ENCODE measurements at places on chromosomes 3 and 15.

- DNase-seq = no peak
Measured at GRCh38 chr3:139482206-139482605, 5.9 kb upstream of the RBP2 start.

GRCh38 chr3:61665987-61666386 lies 104.6 kb downstream of the PTPRG start:
- DNase-seq = no peak

DNA sequence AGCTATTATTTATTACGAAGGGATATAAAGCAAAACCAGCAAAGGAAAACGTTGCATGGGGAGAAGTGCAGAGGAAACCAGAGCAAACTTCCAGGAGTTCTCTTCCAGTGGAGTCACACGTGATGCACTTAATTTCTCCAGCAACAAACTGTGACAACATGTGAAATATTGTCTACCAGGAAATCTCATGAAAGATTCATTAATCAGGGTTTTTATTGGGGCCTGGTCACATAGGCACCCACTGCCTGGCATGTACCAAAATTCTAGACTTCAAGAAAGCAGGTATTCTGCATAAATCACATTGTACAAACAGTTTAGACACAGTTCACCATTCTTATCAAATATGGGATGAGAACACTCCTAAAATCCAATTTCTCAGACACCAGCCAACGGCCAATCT lies 5.4 kb upstream of the TFG start:
- no peak for DNase-seq

- no peak for DNase-seq
Measured at GRCh38 chr15:62912808-62913207, 129.7 kb upstream of the TPM1 start.

- DNase-seq = no peak
Measured at GRCh38 chr15:27127815-27128570, 157.0 kb downstream of the GABRG3 start.

DNA sequence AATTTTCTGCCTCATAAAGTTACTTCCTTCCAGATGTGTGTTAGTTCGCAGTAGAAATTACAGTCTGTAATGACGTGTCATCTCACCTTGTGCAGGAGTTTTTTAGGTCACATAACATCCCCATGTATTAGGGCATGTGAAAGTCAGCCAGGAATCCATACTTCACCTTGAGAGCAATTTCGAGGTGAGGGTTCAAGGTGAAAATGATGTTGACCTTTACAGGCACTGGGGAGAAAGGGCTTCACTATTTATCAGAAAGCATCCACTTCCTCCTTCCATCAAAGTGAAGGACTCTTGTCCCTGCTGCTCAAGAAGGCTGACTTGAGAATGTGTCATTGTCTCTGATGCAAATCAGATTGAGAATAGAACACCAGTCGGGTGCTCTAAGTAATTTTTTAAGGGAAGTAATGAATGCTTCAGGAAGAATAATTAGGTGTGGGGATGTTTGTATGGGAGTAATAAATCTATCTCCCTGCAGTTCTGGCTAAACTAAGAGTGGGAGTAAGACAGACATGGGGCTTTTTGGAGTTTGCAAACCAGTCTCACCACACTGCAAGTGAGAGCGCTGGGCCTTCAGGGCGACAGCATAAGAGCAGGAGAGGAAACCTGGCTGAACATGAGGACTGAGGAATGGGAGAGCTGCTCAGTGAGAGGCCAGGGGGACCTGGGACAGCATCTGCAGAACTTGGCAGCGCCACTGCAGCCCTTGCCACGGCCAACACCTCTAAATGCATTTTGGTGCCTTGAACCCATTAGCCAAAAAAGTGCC lies 85.9 kb upstream of the IL12A start:
- no peak for DNase-seq

DNA sequence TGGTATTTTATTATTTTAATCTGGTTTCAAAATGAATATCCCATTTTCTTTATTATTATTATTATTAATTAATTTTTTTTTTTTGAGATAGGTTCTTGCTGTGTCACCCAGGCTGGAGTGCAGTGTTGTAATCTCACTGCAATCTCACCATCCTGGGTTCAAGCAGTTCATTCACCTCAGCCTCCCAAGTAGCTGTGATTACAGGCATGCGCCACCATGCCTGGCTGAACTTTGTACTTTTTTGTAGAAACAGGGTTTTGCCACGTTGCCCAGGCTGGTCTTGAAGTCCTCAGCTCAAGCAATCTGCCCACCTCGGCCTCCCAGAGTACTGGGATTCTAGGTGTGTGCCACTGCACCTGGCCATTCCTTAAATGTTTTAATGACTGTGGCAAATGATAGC lies 28.6 kb downstream of the DAG1 start:
- DNase-seq = no peak

DNA sequence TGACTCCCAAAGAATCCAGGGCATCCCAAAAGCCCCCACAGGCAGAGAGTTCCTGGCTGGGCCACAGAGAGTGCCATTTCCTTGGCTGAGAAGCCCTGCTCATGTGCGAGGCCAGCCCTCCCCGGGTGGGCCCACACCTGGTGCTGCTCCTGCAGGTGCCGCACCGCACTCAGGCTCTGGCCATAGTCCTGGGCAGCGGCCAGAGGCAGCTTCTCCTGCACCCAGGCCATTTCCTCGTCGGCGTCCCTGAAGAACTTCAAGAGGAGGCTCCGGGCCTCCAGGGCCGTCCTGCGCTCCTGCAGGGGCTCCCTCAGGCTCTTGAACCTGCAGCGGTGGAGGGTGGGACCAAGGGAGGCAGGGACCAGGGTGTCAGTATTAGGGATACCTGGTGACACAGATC lies 18.1 kb downstream of the PLA2G4B start:
- DNase-seq = no peak

- no peak for DNase-seq
Measured at GRCh38 chr3:195207056-195207455, 63.9 kb downstream of the XXYLT1 start.

- no peak for DNase-seq
Measured at GRCh38 chr3:69113536-69113935, 8.9 kb downstream of the LMOD3 start.

DNA sequence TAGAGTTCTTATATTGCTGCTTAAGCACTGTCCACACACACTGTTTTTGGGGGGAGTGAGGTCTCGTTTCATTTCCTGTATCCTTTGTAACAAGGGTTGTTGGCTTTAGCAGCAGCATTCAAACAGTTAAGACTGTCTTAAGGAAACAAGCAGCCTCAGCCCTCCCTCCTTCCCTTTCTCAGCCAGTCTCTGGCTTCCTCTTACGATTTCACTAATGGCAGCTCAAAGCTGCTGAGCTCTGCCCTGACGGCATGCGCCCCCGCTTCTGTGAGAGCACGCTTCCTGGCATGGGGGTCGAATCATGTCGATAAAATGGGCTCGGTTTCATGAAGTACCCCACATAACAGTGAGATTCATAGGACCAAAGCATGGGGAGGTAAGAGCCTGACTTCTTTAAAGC lies 105.0 kb downstream of the KLHL25 start:
- DNase-seq = peak; percentile 86

- DNase-seq = no peak
Measured at GRCh38 chr15:101489237-101489598, 289 bp downstream of the PCSK6 start.

DNA sequence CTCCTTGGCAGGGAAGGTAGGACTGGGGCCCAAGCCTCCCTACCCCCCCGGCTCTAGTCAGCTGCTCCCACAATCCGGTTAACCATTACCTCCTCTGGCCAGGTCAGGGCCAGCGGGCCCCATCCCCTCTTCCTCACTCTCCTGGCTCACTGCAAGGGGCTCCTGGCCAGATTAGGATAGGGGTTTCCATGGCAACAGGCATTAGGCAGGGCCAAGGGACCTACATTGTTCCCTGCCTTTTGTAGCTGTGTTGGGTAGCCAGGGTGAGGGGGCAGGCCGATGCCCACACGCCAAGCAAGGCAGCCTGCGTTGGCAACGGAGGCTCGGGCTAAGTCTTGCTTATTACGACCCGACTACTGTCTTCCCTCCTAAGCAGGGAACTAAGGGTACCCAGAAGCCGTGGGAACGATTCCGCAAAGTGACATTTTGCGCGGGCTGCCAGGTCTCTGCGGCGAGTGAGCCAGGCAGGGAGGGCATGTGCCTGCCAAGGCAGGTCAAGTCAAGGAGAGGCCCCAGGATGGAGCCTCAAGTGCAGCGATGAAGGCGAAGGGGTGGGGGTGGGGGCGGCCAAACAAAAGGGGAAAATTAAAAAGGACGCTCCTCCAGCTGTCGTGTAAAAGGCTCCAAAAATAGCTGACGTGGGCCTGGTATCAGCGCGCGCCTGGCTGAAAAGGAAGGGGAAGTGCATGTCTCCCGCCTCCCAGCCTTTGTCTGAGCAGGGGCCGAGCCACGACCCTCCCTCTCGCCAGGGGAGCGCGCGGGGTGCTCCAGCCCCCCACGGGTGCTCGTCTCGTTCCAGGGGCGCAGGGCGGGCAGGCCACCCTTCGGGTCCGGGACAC lies 919 bp downstream of the IDH2 start:
- DNase-seq = peak; percentile 44

GRCh38 chr15:45111390-45112142 lies 2.4 kb downstream of the DUOX2 start:
- DNase-seq = no peak

- DNase-seq = no peak
Measured at GRCh38 chr3:198062068-198062465, 102.0 kb downstream of the LMLN start.

DNA sequence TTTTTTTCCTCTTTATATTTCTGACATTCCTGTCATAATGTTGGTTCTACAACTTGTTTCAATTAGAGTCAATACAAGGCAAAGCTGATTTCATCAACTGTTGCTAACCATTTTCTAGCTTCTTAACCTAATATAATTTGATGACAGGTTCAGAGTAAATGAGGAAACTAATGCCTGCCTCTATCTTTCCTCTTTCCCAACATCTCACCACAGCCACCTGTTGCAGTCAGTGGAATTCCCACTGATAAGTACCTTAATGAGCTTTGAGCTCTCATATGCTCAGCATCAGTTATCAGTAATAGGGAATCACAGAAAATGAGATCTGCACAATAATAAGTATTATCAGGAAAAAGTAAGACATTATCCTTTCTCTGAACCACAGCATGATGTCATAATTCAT lies 241.9 kb downstream of the MEIS2 start:
- DNase-seq = no peak

DNA sequence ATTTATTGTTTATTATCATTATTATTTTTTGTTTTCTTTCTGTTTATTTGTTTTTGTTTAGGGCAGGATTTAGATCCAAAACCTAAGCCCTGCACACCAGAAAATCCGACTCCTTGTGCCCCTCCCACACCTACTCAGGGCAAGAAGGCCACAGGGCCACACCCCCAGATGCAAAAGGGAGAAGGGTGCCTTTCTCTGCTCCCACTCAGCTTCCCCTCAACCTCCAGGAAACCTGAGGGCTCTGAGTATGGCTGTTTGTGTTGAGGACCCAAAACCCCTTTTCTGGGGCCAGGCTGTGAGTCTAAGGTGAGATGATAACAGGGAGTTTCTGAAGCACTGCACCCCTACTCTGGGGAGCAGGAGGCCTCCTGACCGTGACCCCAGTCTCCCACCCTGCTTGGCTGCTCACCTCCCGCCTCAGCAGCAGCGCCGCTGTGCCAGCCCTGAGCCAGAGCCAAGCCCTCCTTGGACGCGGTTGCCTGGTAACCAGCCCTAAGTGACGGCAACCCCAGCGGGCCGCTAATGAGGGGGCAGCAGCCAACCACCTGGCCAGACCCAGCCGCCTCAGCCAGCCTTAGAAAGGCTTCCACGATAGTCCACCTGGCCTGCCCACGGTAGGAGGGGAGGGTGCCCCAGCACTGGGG lies 6.4 kb upstream of the C15orf39 start:
- DNase-seq = no peak

- DNase-seq = no peak
Measured at GRCh38 chr3:167469381-167469780, 4.5 kb downstream of the SERPINI2 start.

- no peak for DNase-seq
Measured at GRCh38 chr15:92480361-92480760, 86.7 kb downstream of the ST8SIA2 start.

- DNase-seq = no peak
Measured at GRCh38 chr3:194945508-194945907, 259.8 kb downstream of the FAM43A start.

DNA sequence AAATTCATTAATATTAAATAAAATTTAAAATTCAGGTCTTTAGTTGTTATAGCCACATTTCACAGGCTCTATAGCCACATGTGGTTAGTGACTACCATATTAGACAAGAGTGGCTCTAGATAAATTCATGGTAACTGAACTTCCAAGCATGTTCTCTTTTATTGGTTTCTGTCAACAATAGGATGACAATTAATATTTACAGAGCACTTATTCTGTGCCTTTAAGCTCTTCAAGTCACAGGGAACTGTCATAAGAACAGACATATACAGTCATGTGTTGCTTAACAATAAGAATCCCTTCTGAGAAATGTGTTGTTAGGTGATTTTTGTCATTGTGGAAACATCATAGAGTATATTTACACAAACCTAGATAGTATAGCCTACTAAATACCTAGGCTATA lies 38.8 kb upstream of the SLC25A36 start:
- DNase-seq = no peak

GRCh38 chr3:129104051-129104450 lies 17.6 kb downstream of the RAB43 start:
- no peak for DNase-seq

DNA sequence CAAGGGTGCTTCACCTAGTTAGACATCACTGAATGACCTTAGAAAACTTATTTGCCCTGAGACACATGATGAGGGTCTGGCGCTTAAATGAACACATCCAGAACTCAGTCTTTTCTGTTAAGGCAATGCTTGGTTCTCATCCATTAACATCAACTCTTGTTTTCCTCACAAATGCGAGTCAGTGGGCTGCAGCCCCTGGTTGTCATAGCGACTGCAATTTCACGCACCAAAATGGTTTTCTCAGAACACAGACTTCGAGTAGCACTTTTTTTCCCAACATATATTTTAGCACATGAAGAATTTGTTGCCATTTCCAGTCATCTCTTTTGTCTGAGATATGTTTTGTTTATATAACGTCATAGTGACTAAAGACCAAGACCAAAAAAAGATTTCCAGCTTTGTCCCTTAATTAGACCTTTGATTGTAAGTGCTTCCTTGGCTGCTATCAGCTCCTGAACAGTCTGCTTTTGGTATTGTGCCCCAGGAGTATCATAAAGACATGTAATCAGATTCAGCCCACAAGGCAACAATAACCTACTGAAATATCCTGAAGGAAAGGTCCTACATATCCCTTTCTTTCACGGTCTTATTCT lies 68.5 kb downstream of the GPR176 start:
- no peak for DNase-seq

DNA sequence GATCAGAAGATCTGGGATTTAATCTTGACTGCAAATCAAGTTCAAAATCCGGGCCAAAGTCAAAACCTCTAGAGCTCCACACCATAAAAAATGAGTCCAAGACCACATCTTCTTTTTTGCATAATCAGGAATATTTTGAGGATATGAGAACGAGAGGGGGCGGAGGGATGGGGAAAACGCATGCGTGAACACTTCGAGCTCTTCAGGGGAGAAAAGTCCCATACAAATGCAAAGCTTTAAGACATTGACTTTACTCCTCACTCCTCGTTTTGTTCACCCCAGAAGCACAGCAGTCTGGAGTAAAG lies 68.2 kb downstream of the SUMF1 start:
- no peak for DNase-seq

Measured in CD4-positive, alpha-beta T cell treated with Interleukin-17A for 1 hour (primary cell).